ENCODE measurements at places on chromosomes 2 and 18.

- peak overlapping the region; percentile 90 for H3K4me3 ChIP-seq
- peak; percentile 66 for DNase-seq
- H3K27ac ChIP-seq, result peak overlapping the region; percentile 96
- no peaks in the 10 kb centered on the region for H3K27me3 ChIP-seq
- H3K4me1 ChIP-seq, result peaks cover 21% of the 10 kb centered on the region
Observed at GRCh38 chr18:21741562-21742314, 1.1 kb downstream of the MIB1 start.

DNA sequence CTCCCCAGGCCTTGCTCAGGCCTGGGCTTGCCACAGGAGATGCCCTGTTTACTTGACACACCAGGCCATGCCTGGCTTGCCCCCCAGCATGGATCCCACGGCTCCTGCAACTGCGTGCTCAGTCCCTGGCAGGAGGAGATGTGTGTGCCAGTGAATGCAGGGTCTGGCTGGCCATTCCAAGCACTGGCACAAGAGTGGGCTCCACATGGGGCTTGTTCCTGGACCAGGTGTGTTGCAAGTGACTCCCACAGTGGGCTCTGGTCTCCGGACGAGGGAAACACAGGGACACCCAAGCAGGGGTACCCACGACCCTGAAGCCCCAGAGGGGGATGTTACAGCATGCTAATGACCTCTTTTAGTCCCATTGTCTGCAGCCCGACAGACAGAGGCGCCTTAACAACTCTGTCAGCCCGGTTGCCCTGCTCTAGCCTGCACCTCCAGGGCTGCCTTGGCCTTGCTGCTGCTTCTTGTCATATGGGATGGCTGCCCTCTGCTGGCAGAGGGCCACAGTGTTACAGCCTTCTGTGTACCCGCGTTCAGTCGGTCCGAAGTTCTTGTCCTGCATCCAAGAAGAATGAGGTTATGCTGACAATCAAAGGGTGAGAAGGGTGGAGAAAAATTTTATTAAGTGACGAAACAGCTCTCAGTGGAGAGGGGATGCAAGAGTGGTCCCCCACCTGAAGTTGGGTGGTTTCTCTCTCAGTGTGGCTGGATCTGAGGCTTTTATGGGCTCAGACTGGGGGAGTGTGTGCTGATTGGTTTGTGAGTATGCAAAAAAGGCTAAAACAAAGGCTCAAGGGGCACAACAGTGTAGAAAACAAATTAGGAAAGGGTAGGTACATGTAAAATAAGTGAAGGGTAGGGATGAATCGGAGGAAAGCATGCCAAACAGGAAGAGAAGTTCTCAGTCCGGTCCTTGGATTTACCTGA is 180.4 kb downstream of the MBD5 start:
- H3K27ac ChIP-seq, result no peak overlapping the region
- DNase-seq, result peak; percentile 70
- H3K27me3 ChIP-seq, result no peaks in the 10 kb centered on the region
- H3K4me3 ChIP-seq, result no peak overlapping the region
- no peaks in the 10 kb centered on the region for H3K36me3 ChIP-seq
- no peaks in the 10 kb centered on the region for H3K4me1 ChIP-seq

DNA sequence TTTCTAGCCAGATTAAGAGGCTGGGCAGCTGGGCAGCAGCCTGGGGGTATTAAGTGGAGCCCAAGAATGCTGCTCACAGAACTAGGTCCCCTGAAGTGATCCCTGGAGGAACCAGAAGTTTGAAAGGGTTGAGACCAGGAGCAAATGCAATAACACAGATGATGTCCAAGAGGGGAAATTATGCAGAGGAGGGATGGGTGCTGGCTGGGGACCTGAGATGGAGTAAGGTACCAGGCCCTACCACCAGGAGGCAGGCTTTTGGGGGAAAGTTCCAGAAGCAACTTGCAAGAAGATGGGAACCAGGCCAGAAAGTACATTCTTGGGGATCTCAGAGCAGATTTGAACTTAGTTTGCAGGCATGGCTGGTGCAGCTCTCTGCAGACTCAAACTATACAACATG is 175.1 kb downstream of the NCK2 start:
- no peaks in the 10 kb centered on the region for H3K36me3 ChIP-seq
- H3K27me3 ChIP-seq, result no peaks in the 10 kb centered on the region
- DNase-seq, result no peak
- no peak overlapping the region for H3K4me3 ChIP-seq

DNA sequence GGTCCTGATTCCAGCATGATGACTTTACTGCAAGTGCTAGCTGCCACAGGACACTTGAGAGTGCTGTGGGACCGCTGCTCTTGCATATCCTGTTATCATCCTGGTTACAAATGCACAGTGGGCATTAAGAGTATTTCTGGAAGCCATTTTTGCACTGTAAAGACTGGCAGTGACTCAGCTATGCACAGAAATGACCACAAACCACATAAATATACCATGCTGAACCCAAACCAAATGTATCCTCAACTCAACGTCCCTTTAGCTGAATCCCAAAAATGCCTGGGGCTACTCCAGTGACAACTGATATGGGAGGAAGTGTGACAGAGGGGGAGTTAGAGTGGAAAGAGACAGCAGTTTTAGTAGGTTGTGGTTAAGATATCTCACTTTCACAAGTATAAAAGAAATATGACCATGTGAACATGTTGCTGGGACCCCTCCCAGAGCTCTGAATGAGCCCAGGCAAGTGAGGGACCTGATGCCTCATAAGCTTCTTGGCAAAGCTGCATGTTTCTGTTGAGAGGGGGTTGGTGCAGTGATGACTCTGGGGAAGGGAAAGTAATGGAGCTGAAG is 37.3 kb downstream of the RHBDD1 start:
- no peaks in the 10 kb centered on the region for H3K27me3 ChIP-seq
- H3K4me1 ChIP-seq, result no peaks in the 10 kb centered on the region
- DNase-seq, result no peak
- peaks cover 8% of the 10 kb centered on the region for H3K36me3 ChIP-seq
- no peak overlapping the region for H3K27ac ChIP-seq

DNA sequence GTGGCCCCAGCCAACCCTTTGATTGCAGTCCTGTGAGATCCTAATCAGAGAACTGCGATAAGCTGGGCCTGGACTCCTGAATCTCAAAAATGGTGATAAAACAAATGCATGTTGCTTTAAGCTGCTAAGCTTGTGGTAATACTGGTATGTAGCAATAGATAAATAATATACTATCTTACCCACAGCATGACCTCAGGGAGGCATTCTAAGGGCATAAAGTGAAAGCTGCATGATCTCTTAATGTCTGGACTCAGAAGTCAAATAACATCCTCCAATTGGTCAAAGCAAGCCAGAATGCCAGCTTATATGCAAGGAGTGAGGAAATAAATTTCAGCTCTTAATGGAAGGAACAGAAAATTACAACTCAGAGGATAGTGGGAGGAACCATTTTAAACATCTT is 246.1 kb downstream of the FSIP2 start:
- no peak overlapping the region for H3K27ac ChIP-seq
- H3K36me3 ChIP-seq, result no peaks in the 10 kb centered on the region
- no peaks in the 10 kb centered on the region for H3K27me3 ChIP-seq
- no peak overlapping the region for H3K4me3 ChIP-seq

- H3K27me3 ChIP-seq, result peaks cover 100% of the 10 kb centered on the region
- peaks cover 26% of the 10 kb centered on the region for H3K4me1 ChIP-seq
- DNase-seq, result no peak
Observed at GRCh38 chr2:176161825-176162626, 4.9 kb downstream of the HOXD3 start.

- no peaks in the 10 kb centered on the region for H3K4me1 ChIP-seq
- no peak for DNase-seq
- no peaks in the 10 kb centered on the region for H3K27me3 ChIP-seq
- H3K4me3 ChIP-seq, result no peak overlapping the region
- no peak overlapping the region for H3K27ac ChIP-seq
Observed at GRCh38 chr18:45156946-45157345, 458.3 kb upstream of the SLC14A2 start.

DNA sequence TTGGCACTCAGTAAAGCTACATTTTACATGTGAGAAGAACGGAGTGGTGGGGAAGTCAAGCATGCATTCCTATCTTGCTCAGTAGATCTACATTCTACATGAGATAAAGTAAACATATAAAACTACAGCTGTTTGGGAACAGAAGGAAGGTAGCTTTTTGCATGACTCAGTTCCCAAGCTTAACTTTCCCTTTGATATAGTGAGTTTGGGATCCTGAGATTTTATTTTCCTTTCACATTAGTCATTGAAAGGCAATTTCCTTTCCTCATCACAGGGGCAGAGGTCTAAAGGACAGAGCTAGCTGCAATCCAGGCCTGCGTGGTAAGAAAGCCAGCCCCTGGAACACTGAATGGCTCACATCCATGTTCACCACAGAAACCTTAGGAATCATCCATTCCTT is 257.2 kb downstream of the SRBD1 start:
- no peaks in the 10 kb centered on the region for H3K4me1 ChIP-seq
- no peak for DNase-seq
- H3K4me3 ChIP-seq, result no peak overlapping the region
- no peaks in the 10 kb centered on the region for H3K27me3 ChIP-seq
- no peaks in the 10 kb centered on the region for H3K36me3 ChIP-seq
- H3K27ac ChIP-seq, result no peak overlapping the region

GRCh38 chr2:140808820-140809219 is 1322.0 kb downstream of the LRP1B start:
- H3K27ac ChIP-seq, result no peak overlapping the region
- DNase-seq, result no peak
- no peaks in the 10 kb centered on the region for H3K4me1 ChIP-seq
- no peak overlapping the region for H3K4me3 ChIP-seq
- no peaks in the 10 kb centered on the region for H3K36me3 ChIP-seq

GRCh38 chr2:2825062-2825461 is 494.0 kb upstream of the MYT1L start:
- H3K27me3 ChIP-seq, result no peaks in the 10 kb centered on the region
- no peak for DNase-seq
- no peak overlapping the region for H3K27ac ChIP-seq
- no peak overlapping the region for H3K4me3 ChIP-seq
- no peaks in the 10 kb centered on the region for H3K4me1 ChIP-seq
- no peaks in the 10 kb centered on the region for H3K36me3 ChIP-seq

DNA sequence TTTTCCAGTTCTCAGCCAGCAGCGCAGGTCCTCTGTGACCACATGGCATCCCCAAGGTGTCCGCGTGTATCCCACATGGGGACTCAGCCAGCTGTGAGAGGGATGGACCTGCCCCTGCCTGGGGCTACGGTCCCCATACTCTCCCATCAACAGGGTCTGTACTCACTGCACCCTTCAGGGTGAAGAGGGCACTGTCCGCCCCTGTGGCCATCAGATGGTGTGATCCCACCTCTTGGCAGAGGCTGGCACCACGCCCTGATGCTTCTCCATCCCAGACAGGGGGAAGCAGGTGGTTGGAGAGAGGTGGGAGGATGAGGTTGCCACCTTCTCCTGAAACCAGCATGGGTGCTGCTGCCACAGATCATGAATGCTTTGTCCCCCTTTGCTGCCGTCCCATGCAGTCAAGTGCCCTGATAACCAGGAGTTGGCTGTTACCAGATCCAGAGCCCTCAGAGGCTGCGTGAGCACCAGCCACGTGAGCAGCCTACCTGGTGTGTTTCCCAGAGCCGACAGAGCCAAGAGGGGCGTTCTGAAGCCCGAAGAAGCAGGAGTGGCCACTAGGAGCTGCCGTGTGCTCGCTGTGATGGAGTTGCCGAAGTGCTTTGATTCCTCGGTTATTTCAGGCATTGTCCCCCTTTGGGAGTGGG is 93.9 kb downstream of the SH3RF3 start:
- H3K4me3 ChIP-seq, result no peak overlapping the region
- no peak for DNase-seq
- peaks cover 11% of the 10 kb centered on the region for H3K4me1 ChIP-seq
- H3K27ac ChIP-seq, result no peak overlapping the region
- no peaks in the 10 kb centered on the region for H3K27me3 ChIP-seq

GRCh38 chr2:224085246-224085645 is 46.2 kb upstream of the SERPINE2 start:
- H3K4me1 ChIP-seq, result no peaks in the 10 kb centered on the region
- H3K36me3 ChIP-seq, result no peaks in the 10 kb centered on the region
- DNase-seq, result no peak
- no peaks in the 10 kb centered on the region for H3K27me3 ChIP-seq
- H3K4me3 ChIP-seq, result no peak overlapping the region

DNA sequence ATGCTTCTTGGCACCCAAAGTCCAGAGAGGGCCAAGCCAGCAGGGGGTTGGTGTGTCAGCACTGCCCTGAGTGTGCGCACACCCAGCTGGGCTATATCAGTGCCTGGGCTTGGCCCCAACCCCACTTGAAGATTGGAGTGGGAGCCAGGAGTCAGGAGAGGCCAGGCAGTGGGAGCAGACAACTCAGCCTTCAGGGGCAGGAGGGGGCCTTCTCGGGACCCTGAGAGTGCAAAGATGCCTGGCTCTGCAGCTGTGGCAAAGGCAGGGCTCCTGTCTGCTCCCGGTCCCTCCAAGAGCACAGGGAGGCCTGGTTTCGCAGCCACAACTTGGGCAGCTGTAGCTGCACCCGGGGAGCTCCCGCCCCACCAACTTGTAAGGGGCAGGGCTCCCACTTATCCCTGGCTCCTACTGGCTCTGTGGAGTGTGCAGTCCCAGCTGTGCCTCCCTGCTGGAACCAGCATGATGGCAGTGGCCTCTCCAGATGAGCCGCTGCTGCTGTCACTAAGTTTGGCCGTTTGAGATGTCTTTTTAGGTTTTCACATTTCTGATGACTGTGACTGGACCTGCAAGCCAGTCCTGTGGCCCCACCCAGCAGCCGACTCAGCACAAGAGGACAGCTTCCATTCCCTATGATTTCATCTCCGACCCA is 148.8 kb upstream of the HS6ST1 start:
- DNase-seq, result no peak
- H3K27ac ChIP-seq, result peak overlapping the region; percentile 10
- H3K4me1 ChIP-seq, result peaks cover 2% of the 10 kb centered on the region
- H3K27me3 ChIP-seq, result no peaks in the 10 kb centered on the region

- DNase-seq, result no peak
- no peaks in the 10 kb centered on the region for H3K36me3 ChIP-seq
- peaks cover 21% of the 10 kb centered on the region for H3K4me1 ChIP-seq
- no peak overlapping the region for H3K4me3 ChIP-seq
- no peaks in the 10 kb centered on the region for H3K27me3 ChIP-seq
Observed at GRCh38 chr18:23179416-23179815, 44.1 kb downstream of the CABLES1 start.

DNA sequence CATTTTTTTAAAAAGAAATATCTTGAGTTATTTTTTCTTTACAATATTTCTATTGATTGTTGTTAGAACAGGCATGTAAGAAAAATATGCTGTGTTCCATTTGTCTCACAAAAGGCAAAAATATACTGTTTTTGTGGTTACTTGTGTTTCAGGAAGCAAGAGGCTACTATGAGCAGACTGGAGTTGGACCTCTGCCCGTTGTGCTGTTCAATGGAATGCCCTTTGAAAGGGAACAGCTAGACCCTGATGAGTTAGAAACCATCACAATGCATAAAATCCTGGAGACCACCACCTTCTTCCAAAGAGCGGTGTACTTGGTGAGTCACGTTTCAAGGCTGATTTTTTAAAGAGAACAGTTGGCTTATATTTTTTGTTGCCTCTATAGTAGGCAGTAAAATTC is 54.7 kb downstream of the UGGT1 start:
- no peak overlapping the region for H3K4me3 ChIP-seq
- no peaks in the 10 kb centered on the region for H3K4me1 ChIP-seq
- no peaks in the 10 kb centered on the region for H3K27me3 ChIP-seq
- H3K36me3 ChIP-seq, result peaks cover 95% of the 10 kb centered on the region
- no peak for DNase-seq
- H3K27ac ChIP-seq, result no peak overlapping the region

GRCh38 chr2:16114070-16114469 is 173.7 kb downstream of the MYCN start:
- H3K27ac ChIP-seq, result no peak overlapping the region
- no peaks in the 10 kb centered on the region for H3K4me1 ChIP-seq
- no peaks in the 10 kb centered on the region for H3K36me3 ChIP-seq
- no peaks in the 10 kb centered on the region for H3K27me3 ChIP-seq
- H3K4me3 ChIP-seq, result no peak overlapping the region
- no peak for DNase-seq

GRCh38 chr18:3060667-3061580 is 48.0 kb upstream of the LPIN2 start:
- H3K27ac ChIP-seq, result peak overlapping the region; percentile 72
- no peaks in the 10 kb centered on the region for H3K27me3 ChIP-seq
- H3K4me1 ChIP-seq, result peaks cover 37% of the 10 kb centered on the region
- DNase-seq, result no peak

Measured in lower lobe of right lung (tissue), 2 donors.